ENCODE measurements at places on chromosomes 2 and 18. TPM values are rescaled to one million over a fixed set of nuclear protein-coding genes. Genes with fewer than 3 reads are reported as not detected.

DNA sequence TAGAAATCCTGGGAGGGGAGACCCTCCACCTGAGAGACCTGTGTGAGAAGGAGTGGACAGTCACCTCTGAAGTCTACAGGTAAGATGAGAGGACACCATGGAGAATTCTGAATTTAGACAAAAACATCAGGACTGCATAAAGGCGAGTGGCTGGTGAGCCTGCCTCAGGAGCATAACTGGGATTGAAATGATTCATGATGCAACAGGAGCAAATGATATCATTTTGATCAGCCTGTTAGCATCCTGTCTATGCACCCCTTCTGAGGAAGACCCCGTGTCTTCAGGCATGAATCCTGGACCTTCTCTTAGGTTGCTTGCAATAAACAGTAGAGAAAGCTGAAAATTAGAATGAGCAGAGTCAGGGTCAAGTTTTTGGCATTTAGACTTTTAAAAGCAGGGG lies 245.8 kb downstream of the ETAA1 start:
- no peak for DNase-seq

DNA sequence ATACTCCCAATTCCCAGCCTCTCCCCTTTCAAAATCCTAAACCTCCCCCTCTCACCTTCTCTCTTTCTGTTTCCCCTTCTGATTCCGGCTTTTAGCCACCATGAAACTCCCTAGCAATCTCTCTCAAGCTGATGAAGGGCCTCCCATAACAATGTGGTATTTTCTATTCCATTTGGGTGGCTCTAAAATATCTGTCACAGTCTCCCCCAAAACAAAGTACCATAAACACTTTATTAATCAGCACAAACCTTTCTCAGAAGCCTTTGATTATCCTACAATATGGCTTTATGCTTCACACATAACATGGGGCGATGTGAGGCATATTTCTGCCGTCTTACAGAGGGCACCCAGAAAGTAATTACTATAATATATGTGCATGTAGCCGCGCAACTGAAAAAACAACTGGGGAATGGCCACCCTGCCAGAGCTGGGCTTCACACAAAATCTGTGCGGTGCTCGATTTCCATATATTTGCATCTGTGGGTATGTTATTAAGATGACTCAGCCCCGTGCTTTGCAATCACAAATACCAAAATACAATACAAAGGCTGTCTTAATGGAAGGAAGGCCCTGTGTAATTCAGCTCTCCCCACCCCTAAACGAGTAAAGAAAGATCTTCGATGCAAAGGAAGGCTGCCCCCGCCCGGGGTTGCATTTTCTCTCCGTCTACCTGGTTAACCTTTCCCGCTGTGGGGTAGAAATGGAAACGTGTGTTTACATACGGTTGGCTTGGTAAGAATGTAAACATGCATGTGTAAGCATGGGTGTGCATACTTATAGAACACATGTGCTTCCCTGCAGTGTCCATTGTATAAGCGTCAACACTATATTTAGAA lies 81.4 kb downstream of the CELF4 start:
- DNase-seq, result no peak

- no peak for DNase-seq
These were observed 35.2 kb downstream of the CNGA3 start for GRCh38 chr2:98381494-98381893.

GRCh38 chr2:29450596-29451222 lies 335.5 kb downstream of the CLIP4 start:
- no peak for DNase-seq

GRCh38 chr2:12062053-12062395 lies 315.6 kb downstream of the LPIN1 start:
- DNase-seq, result no peak

DNA sequence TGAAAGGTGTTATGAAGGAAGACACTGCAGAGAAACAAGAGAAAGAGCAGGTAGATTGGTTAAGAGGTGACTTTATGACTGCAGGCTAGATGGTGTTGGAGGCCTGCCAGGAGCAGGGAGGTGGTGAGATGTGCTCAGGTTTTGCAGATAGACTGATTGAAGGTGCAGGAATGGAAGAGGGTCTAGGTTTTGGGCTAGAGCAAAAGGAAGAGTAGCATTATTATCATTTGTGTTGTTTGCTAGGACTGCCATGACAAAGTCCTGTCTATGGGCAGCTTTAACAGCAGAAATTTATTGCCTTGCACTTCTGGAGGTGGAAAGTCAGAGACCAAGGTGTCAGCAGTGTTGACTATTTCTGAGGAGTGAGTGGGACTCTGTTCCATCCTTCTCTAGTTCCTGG lies 172.9 kb upstream of the SOX11 start:
- no peak for DNase-seq

DNA sequence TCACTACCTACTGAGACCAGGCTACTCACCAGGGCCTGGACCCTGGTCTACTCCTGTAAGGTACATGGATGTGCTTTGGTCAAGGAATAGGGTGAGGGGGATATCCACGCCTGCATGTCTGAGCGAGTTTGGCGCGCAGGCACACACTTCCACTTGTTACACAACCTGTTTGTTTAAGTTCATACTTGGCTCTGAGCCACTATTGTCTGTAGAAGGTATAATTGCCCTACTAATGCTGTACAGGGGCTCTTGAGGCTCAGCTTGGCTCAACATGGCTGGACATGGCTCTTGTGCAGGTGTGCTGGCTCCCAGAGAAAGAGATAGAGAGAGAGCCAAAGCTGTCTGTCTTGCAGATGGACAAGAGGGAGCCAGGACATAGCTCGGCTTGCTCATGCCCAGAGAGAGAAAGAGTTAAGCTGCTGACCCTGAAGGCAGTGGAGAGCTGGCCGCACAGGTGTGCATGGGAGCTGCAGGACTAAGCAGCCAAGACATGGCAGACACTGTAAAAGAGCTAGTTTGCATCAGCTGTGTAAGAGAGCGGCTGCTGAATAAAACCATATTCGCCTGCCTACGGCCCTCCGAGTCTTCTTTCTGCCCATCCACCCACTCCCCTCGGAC lies 35.2 kb downstream of the NPPC start:
- no peak for DNase-seq

The CD226 gene
- total RNA-seq, result 0.31 TPM

The FMNL2 gene
- total RNA-seq, result 16.3 TPM

The ITPRIPL1 gene
- 26.8 TPM for total RNA-seq

Data from G401 (cell line).